8988T (cell line): ENCODE measurements at places on chromosomes 2 and 18.

GRCh38 chr2:29834036-29834540 lies 87.3 kb downstream of the ALK start:
- no peak for DNase-seq

- DNase-seq: no peak
These were observed 230.1 kb downstream of the ALPK2 start for GRCh38 chr18:58398648-58399398.

DNA sequence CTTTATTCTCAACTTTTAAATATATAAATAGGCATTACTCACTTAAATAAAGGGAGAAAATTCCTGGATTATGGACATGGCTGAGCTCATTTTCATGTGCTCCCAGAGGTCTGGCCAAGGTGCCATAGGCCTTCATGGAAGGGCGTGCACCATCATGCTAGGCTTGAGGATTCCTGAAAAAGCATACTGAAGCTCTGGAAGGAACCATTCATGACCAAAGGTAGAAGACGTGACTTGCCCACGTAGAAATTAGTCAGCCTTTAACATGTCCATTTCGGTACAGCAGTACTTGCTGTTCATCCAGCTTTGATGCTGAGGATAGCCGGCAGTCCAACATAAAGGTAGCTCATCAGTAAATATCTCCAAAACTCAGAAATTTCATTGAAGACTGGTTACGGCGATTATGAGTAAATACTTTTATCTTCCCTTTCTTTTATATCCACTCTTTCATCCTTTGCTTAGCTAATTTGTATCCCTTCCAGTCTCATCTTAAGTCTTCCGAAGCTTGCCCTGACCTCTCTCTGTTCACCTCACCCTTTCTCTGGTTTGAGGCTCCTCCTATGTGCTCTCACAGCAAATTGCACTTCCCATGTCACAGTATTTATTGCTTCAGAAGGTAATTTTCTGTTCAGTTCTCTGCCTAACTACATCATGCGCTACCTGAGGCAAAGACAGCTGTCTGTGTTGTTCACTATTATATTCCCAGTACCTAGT lies 32.3 kb upstream of the ASNSD1 start:
- no peak for DNase-seq

DNA sequence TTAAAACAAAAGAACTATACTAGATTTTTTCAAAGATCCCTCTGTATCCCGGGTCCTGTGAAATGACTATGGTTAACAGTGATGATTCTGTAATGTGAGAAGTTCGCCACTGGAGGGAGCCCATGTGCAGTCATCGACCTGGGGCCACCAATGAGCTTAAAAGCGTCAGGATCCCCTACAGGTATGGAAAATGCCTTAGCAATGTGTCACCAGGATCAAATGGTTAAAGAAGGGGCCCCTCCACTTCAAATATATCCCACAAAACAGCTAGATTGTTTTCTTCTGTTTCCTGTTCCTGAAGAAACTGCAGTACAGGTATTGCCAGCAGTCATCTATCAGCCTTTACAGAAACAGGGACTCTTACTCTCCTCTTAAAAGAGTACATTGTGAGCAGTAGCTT lies 15.3 kb downstream of the CHRNA1 start:
- DNase-seq: no peak

DNA sequence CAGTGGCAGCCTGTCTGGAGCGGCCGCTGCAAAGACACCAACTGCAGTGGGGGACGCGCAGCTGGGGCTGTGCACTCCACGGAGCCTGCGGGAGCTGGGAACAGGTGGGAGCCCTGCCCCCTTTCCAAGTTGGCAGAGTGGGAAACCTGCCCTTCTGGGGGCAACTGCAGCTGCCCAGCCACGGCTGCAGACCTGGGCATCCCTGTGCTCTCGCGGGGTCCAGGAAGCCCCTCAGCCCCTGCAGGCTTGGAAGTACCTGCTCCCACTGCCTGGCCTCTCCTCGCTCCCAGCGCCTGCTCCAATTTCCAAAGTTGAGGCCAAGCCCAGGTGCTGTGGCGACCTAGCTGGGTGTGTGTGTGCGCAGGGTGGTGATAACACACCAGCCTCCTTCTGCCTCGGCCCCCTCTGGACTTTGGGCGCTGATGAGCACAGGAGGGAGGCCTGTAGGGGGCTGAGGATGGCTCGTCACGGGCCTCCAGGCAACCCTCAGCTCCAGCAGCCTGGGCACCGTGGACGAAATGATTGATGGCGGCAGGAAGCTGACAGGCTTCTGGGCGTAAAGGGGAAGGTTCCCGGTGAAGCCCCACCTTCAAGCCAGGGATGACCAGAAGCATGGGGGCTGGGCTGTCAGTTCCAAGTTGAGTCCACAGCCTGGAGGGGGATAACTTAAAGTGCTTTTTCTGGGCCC lies 76.9 kb downstream of the PTPN4 start:
- DNase-seq: no peak

- DNase-seq: no peak
These were observed 78.1 kb downstream of the TWIST2 start for GRCh38 chr2:238925816-238926521.

GRCh38 chr18:68909579-68909978 lies 111.7 kb downstream of the CCDC102B start:
- no peak for DNase-seq
